ENCODE measurements at places on chromosomes 12 and 14.

DNA sequence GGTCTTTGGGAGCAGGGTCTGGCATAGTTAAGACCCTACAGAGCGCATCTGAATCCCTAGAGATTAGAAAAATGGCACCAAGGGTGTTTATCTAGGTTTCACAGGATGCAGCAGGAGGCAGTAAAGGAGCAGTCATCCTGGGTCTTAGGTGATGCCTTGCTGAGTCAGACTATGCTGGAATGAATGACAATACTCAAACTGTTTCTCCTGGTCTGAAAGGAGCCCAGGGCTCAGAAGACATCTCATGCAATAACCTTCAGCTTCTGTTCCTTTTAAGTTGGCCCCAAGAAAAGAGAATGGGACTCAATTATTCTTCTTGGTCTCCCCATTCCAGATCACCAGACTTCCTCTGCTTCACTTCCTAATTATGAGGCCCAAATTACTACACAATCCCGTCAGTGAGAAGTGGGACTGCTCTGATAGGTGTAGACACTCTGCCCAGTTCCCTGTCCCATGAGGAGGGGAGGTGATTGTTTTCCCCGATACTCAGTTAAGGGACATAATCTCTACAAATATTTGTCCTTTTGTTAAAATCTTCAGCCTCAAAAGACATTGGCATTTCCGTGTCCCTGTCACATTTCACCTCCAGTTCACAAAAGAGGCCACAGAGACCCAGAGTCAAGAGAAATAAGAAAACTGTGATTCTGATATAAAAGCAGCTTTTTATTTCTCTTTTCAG, 14.8 kb upstream of the APOF start:
- DNase-seq, result no peak

GRCh38 chr12:97168804-97169203, 261.7 kb downstream of the NEDD1 start:
- no peak for DNase-seq

DNA sequence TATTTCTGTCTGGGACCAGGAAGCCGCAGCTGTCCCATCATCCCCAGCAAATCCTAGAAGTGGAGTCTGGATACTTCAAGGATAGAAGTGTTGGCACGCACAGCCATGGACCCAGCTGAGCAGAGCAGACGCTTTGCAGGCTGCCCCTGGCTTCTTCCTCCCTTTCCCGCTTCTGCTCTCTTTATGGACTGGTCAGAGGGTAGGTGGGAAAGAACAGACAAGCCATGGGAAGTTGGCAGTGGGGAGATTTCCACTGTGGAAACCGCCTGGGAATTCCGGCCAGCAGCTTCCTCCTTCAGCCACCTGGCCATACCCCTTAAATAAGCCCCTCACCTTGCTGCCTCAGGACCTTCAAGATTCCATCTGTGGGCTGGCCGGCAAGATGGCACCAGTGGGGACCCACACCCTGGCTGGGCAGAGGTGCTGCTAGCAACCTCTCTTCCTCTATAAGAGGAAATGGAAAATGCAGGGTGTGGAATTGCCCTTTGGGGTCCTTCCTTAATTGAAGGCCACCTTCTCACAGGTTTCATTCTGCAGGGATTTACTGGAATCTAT, 20.6 kb downstream of the OTUB2 start:
- DNase-seq, result no peak

DNA sequence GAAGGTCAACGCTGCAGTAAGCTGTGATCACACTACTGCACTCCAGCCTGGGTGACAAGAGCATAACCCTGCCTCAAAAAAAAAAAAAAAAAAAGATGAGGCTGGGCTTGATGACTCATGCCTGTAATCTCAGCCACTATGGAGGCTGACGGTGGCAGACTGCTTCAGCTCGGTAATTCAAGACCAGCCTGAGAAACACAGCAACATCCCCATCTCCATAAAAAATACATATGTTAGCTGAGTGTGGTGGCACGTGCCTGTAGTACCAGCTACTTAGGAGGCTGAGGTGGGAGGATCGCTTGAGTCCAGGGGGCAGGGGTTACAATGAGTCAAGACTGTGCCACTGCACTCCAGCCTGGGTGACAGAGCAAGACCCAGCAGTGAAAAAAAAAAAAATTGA, 50.4 kb downstream of the GXYLT1 start:
- no peak for DNase-seq

- DNase-seq, result no peak
Observed at GRCh38 chr14:32018391-32019092, 58.6 kb upstream of the ARHGAP5 start.

DNA sequence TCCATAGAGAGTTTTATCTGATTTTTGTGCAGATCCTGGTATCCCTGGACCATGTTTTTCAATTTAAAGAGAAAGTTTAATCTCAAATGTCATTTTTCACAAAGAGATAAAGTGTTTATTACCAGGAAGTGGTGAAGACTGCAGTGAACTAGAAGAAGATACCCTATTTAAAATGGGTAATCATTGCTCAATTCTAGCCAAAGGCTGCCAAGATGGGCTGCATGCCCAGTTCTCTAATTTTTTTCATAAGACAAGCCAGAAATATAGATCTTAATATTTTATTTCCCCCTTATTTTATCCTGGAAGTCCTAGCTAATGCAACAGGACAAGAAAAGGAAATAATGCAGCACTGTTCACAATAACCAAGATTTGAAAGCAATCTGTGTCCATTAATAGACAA, 343.5 kb downstream of the PCNX1 start:
- DNase-seq, result no peak

GRCh38 chr12:15892645-15893259, 10.6 kb downstream of the STRAP start:
- DNase-seq, result no peak

DNA sequence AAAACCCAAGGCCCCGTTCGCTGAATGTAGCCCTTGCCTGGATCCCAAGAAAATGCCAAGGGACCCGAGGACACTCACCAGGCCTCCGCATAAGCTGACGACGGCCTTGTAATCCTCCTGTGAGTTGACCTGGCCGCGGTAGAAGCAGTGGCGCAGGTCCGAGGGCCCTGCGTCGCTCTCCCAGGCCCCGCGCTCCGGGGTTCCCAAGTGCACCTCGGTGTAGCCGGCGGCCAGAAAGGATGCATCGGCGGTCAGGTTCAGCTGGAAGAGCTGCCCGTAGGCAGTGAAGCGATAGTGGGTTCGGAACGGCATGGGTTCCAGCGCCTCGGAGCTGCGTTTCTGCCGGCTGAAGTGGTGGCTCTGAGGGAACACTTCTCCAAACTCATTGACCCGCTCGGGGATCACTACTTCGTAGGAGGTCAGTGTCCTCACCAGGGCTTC, 1.2 kb downstream of the ADAMTS20 start:
- DNase-seq, result no peak

DNA sequence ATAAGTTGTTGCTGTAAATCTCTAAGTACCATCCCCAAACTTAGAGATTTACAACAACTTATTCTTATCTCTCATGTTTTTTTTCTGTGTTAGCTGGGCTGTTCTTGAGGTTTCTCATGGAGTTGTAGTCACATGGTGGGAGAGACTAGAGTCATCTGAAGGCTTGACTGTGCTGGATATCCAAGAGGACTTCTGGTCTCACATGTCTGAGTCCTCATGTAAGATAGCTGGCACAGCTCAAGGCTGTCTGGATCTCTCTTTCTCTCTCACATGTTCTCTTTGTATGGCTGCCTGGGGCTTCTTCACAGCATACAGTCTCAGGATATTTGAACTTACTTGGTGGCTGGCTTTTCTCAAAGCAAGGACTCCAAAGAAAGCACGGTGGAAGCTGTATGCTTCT, 63.8 kb downstream of the DACT1 start:
- DNase-seq, result no peak

DNA sequence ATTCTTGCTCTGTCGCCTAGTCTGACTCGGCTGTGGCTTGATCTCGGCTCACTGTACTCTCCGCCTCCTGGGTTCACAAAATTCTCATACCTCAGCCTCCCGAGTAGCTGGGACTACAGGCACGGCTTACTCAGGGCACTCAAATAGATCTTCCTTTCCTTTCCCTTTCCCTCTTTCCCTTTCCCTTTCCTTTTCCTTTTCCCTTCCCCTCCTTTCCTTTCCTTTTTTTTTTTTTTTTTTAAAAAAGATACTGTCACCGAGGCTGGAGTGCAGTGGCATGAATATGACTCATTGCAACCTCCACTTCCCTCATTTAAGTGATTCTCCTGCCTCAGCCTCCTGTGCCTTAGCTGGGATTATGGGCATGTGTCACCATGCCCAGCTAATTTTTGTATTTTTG, 86.0 kb downstream of the AEBP2 start:
- no peak for DNase-seq

DNA sequence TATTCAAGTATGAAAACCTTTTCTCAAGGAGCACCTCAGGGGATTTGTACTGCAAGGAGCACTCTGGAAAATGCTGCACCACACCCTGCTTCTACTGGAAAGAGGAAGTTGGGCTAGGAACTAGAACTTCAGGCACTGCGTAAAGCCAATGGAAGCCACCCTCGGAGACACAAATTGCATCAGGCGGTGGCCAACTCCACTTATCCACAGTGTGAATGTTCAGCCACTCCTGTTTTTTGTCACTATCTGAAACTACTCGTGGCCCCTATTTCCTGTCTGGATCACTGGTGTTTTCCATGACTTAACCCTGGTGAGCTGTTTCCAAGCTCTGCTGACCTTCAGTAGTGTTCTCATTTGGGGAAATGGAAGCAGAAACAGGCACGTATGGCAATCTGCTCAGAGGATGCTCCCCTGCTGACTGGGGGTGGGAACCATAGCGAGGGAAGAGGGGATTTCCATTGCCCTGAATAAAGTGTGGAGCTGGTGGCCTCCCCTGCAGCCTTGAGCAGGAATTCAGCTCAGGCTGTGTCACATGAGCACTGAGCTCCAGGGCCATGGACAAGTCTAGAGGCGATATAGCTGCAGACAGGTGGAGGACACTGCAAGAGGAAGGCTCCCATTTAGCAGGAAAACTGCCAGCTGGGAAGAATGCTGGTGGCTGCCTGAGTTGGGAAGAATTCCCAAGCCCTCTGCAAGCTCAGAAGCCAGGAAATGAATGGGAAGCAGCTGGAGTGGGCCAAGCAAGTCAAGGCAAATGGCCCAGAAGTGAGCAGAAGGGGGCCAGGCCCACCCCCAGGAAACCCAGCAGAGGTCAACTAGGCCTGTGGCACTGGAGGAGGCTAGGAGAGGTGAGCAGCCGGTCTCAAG, 50.5 kb upstream of the RAP1B start:
- DNase-seq, result peak; percentile 36

GRCh38 chr12:20150835-20151422, 217.4 kb upstream of the PDE3A start:
- DNase-seq, result no peak

DNA sequence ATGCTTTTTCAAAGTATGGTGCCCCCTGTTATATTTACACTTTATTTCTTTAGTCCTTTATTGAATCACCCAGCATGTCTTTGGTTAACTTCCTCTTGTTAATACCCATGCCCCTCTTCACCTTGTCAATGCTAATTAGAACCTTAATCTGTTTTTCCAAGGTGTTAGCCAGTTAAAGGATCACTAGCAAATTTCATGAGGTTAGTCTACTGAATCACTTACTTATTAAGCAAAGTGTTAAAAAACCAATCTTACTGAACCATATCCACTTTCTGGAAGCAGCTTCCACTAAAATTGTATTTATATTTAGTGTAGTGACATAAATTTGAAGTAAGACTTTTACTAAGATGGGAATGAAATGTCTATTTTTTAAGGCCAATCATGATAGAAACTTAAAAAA, 27.9 kb downstream of the TAOK3 start:
- DNase-seq, result no peak

DNA sequence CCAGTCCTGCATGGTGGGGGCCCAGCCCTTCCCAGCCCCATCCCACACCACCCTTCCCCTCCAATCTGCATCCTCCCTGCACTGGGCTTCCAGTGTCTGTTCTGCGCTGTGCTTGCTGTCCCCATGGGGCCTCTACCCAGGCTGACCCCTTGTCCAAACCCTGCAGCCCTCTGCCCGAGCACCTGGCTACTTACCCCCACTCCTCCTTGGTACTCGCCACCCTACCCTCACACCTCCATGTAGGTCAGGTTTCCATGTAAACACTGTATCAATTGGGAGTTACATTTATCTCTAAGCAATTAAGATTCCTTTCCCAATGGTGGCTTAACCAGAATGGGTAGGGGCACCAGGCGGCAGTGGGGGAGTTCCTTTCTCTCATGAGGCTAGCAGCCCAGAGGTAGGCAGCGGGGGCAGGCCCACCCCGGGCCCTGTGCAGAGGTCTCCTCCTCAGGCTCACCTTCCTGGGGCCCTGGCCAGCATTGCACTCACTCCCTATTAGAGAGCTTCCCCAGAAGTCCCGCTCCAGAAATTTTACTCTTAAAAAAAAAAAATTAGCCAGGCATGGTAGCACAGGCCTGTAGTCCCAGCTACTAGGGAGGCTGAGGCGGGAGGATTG, 76.6 kb upstream of the CCND2 start:
- no peak for DNase-seq

DNA sequence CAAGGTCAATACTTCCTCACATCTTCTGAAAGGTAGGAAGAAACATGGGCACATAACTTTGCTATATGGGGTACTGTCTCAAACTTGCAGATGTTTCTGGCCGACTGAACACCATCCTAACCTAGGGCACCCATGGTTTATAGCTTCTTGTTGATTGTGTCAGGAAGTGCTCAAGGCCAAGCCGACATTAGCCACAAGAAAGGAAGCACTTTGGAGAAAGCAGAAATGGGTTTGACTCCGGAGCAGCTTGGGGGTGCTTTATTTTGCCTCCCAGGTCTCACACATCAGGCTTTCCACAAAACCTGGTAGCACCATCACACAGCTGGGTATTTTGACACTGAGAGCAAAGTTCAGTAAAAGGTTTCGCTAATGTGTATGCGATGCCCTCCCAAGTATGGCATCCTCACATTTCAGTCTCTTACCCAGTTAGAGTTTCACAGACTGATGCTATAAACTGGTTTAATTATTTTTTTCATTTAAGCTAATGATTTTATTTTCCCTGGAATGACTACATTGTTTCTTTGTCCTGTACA, 25.2 kb upstream of the BHLHE41 start:
- DNase-seq, result no peak

DNA sequence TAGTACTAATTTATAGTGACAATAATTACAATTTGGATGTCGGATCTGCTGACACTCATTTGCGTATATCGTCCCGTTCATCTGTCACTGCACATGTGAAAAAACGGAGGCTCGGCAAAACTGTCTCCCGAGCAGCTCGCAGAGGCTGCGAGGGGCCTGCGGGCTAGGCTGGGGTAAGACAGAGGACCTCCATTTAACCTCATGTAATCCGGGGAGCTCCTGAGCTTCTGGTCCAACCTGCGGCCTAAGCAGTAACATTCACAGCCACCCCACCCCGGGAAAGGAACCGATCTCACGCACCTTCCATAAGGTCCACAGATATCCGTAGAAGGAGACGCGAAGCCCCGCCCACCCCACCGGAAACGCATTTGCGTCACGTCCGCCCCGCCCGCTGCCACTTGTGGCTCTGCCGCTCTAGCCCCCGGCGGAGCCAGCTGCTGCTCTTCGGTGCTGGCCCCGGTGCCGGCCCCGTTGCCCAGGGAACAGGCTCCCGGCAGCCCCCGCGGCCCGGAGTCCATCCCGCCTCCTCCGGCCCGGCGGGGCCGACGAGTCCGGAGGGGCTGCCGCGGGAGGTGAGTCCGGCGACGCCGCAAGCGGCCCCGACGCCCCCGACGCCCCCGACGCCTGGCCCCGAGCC, at the start of the genes CINP and TECPR2:
Gene CINP (minus strand): TSS at position 346 of the 637 bp plus-strand sequence. CDS start 39 bp downstream, at position 307.
Gene TECPR2 (plus strand): TSS at position 397 of the 637 bp plus-strand sequence. CDS start 13,781 bp downstream, outside the sequence.
- peak; percentile 67 for DNase-seq

- DNase-seq, result peak; percentile 15
Observed at GRCh38 chr14:24875991-24876878, 173.7 kb downstream of the STXBP6 start.

- no peak for DNase-seq
Observed at GRCh38 chr12:123054371-123054770, 73.9 kb downstream of the ARL6IP4 start.

- no peak for DNase-seq
Observed at GRCh38 chr12:26043135-26044006, 81.5 kb downstream of the BHLHE41 start.
